ENCODE measurements at places on chromosomes 4 and X. TPM values are rescaled to one million over a fixed set of nuclear protein-coding genes. Genes with fewer than 3 reads are reported as not detected.

DNA sequence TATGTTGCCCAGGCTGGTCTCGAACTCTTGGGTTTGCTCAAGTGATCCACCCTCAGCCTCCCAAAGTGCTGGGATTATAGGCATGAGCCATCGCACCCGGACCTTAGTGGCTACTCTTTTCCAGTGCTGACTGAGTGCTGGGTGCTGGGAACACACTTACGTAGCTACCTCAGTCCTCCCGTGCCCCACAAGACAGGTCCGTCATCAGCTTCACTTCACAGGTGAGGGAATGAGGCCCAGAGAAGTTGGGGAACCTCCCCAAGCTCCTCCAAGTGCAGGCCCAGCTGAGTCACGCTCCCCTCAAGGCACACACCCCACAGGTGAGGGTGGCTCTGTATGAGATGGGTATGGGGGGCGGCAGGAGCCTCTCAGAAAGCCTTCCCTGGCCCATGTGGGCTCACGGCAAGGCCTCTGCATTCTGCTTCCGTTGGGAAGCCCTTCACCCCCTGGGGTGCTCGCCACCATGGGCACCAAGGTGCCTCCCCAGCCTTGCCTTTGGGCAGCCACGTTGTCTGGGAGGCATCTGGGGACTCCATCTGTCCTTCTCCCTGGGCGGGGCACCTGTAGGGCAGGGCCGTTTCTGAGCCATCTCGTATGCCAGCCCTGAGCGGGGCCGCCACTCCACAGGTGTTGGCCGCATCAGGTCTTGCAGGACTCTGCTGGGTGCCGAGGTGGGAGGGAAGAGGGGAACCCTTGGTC, 28.4 kb downstream of the NSG1 start:
- H3K27ac ChIP-seq = no peak overlapping the region
- no peaks in the 10 kb centered on the region for H3K4me1 ChIP-seq
- no peak overlapping the region for H3K4me3 ChIP-seq
- DNase-seq = no peak
- no peaks in the 10 kb centered on the region for H3K36me3 ChIP-seq

GRCh38 chrX:1598021-1598875, 6.8 kb downstream of the AKAP17A start:
- no peaks in the 10 kb centered on the region for H3K27me3 ChIP-seq
- no peaks in the 10 kb centered on the region for H3K4me1 ChIP-seq
- H3K27ac ChIP-seq = no peak overlapping the region
- peaks cover 61% of the 10 kb centered on the region for H3K36me3 ChIP-seq
- no peak overlapping the region for H3K4me3 ChIP-seq

DNA sequence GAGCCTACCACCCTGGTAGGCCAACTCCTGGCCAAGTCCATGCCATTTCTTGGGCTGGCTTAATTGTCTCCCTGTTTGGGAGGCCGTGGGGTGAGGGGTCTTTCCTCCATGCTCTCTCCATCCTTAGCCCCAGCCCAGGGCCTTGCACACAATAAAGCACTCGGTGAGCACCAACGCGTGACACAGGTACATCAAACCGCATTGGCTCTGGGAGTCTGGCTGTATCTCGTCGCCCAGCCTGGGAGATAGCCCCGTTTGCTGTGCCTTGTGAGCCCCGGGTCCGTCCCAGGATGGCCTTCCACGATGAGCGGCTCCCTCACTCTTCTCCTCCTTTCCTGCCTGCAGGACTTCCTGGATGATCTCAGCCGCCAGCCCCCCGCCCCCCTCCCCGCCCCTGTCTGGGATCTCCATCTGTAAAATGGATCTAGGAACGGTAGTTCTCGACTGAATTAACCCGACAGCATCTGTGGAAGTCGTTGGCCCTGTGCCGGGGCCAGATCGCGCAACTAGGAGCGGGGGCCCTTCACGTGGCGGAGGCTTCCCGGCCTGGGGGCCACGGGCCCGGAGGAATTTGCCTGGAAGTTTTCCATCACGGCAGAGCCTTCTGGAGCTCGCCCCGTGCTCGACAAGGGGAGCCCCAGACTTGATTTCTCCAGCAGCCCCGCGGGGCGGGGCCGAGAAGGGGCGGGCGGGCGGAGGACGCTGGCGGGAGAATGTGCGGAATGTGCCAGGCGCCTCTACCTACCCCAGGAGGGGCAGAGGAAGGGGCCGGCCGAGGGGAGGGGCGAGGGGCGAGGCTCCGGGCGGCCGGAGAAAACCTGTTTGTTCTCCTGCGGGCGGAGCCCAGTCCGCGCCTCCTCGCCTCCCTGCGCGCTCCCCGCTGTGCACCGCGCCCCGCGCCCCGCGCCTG, at the start of gene ZNF185:
ZNF185 (plus strand) TSS at position 846 of the 910 bp plus-strand sequence. CDS start 16,423 bp downstream, outside the sequence.
- H3K27ac ChIP-seq = peak within 1 kb of the TSS; percentile 90
- peak within 1 kb of the TSS; percentile 59 for H3K4me3 ChIP-seq
- H3K36me3 ChIP-seq = peaks cover 12% of the 10 kb centered on the region
- DNase-seq = peak; percentile 87
- H3K4me1 ChIP-seq = peaks cover 40% of the 10 kb centered on the region

- H3K27me3 ChIP-seq = no peaks in the 10 kb centered on the region
- no peaks in the 10 kb centered on the region for H3K4me1 ChIP-seq
- H3K27ac ChIP-seq = no peak overlapping the region
Observed at GRCh38 chrX:130039847-130040246, 57.4 kb downstream of the BCORL1 start.

ADAD1 gene
- not detected for total RNA-seq
